Activated CD8-positive, alpha-beta memory T cell treated with anti-CD3 and anti-CD28 coated beads for 1 hour (primary cell): ENCODE measurements at places on chromosomes 3 and 15.

GRCh38 chr3:164479406-164479805 is 598.9 kb downstream of the SI start:
- DNase-seq, result no peak

DNA sequence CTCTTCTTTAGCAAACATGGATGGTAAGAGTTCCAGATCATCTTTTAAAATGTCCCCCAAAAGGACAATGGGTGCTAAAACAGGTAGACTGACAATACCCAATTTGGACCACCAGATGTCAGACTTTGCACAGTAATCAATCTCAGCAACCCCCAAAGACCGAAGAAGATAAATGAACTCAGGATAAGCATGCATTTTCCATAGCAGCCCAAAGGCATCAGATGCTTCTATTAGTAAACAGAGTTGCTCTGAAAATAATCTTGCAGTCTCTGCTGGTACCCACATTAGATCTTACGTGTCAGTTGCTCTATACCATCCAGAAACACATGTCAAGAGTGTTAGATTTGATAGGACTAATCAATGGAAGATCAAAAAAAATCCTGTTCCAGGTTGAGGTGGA is 20.6 kb downstream of the MYH15 start:
- DNase-seq, result no peak

GRCh38 chr15:92011611-92012367 is 158.3 kb downstream of the SLCO3A1 start:
- DNase-seq, result no peak

DNA sequence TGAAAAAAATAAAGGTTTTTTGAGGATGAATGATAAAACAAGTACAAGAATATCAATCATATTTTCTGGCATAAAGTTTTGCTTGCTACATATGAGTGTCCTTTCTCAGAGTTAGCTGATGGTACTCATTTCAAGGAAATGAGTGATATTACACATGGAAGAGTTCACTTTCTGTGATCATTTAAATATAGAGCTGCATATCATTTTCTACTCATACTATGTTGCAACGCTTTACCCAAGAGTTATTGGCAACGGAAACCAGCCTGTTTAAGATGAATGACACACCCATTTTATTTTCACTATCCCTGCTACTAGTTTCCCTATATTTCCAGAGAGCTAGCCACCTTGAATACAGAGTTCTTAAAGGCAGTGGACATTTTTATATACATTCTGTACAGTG is 35.4 kb upstream of the RBMS3 start:
- DNase-seq, result no peak

DNA sequence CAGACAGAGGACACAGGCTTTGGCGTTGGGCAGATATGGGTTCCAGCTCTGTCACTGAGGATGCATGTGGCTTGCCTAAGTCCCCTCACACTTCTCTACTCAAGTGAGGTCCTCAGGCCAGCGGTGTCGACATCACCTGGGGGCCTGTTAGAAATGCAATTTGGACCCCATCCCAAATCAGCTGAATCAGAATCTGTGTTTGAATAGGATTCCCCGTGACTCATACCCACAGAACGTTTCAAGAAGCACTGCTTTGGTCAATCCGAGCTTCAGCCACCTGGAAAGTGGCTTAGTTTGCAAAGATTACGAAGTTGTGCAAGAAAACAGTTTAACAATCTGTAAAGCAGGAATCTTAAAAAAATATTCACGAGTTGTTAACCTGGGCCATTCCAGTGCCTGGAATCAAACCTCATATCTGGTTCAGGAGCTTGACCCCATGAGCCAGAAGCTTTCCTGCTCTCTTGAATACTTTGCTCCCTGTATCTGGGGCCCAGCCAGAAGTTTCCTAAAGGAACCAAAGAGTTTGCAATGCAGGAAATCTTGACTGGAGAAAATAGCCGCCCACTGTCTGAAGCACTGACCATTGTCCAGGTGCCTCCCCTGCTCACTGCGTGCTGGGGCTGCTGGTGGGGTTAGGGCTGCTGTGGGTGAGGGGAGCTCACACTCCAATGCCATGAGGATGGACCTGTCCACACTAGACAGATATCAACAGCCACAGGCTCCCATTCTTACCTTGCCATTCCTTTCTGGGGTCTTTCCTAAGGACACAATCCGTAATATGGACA is 208.5 kb upstream of the LINGO1 start:
- DNase-seq, result no peak

- no peak for DNase-seq
Observed at GRCh38 chr15:90599116-90599515, 69.4 kb downstream of the CRTC3 start.

- DNase-seq, result no peak
Observed at GRCh38 chr15:93524432-93524831, 435.4 kb upstream of the RGMA start.

DNA sequence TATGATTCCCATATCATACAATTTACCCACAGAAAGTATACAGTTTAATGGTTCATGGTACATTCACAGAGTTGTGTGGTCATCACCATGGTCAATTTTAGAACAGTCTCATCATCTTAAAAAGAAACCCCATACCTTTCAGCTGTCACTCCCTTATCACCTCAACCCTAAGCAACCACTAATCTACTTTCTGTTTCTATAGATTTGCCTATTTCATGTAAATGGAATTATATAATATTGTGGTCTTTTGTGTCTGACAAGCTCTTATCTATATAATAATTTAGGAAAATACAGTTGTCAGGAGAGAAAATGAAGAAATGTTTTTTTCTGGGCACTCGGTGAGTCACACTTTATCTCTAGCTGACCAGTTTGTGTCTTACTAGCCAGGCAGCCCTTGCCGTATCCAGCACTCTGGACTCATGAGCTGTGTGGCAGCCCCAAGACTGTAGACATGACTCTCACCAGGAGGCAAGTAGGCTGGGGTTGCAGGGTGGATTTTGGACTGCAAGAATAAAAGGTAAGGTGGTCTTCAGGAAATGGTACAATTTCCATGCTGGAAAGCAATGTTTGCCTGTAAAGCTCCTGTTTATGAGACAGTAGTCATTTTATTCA is 234.6 kb downstream of the THRB start:
- no peak for DNase-seq

DNA sequence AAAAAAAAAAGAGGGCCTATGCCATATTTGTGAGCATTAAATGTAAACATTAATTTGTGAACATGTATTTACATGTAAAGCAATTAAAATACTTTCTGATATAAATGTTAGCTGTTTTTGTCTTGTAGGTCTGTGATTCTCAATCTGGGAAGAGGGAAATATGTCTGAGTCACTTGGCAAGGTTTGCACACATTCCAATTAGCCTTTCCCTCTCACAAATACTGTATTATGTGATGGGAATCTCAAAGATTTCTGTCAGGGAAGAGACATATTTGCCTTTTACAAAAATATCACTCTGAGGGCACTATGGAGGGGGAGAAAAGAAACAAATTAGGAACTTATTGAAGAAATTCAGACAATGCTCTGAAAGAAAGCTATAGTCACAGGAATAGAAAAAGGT is 483.6 kb downstream of the GBE1 start:
- no peak for DNase-seq

DNA sequence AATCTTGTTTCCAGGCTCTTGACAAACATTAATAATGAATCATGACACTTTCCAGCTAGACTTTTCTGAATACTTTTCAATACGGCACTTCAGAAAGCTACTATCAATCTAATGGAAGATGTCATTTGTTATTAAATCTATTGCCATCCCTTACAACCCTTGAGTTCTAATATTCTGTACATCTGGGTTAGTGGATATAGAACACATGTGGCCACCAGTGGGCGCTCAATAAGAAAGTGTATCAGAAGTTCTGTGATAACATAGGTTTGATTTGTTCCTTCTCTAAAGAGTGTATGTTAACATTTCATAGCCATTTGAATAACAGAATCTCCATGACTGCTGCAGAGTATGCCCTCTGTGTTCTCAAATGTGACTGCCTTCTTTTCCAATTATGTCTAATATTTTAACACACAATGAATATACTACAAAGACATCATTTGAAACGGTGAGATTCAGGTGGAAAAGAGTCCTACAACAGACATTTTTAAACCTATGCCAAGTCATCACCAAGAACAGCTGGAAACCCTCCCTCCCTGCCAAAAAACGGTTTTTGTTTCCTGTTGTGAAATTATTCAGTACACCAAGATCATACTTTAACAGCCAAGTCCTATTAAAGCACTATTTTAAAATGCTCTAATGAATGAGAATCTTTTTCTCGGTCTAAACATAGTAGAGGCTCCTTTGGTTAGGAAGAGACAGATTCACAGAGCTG is 22.2 kb downstream of the ALDH1A2 start:
- no peak for DNase-seq

DNA sequence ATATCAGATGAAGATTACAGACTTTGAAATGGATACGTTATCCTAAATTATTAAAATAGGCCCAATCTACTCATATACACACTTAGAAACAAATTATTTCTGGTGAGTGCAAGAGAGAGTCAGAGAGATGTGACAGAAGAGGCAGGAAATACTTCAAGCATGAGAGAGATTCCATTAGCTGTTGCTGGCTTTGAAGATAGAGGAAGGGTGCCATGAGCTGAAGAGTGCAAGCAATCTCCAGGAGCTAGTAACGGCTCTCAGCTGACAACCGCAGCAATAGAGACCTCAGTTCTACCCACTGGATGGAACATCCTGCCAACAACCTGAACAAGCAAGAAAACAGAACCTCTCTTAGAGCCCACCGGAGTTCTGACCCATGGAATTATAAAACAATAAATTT is 270.7 kb upstream of the SLITRK3 start:
- DNase-seq, result no peak

DNA sequence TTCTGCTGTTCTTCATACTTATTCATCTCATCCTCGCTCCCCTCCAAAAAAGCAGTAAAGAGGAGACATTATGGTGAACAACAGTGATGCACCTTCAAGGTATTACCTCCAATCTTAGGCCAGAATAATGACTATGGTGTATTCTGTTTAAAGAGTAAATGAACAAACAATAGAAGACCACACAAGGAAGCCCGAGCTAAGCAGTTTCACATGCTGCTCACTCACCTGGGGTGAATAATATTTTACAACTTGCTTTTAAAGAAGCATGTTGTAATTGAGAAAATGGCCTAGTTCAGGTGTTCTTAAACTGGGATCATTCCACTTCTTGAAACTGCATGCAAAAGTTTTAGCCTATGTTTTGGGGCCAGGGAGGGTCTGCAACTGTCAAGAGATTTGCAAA is 581.2 kb downstream of the FOXP1 start:
- no peak for DNase-seq

- DNase-seq, result no peak
Observed at GRCh38 chr15:98321896-98322295, 326.4 kb upstream of the IGF1R start.

GRCh38 chr3:129288446-129288845 is 9.8 kb downstream of the HMCES start:
- DNase-seq, result no peak

DNA sequence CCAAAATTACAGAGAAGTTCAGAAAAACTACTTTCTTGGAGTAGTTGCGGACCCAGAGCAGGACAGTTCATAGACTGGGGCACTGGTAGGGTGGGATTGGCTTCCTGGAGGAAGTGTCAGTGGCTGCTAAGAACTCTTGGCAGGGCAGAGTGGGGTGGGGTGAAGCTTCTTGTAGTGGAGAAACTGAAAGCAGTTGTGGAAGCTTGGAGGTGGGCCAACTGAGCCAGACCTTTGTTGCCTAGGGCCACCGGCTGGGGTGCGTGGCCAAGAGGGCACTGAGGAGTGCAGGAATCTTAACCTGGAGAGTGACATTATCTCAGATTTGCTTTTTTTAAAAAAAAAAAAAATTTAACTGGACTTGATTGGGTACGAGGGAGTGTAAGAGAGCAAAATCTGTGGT is 3.1 kb downstream of the KAT2B start:
- no peak for DNase-seq

GRCh38 chr15:33007303-33007855 is 187.1 kb downstream of the FMN1 start:
- no peak for DNase-seq

DNA sequence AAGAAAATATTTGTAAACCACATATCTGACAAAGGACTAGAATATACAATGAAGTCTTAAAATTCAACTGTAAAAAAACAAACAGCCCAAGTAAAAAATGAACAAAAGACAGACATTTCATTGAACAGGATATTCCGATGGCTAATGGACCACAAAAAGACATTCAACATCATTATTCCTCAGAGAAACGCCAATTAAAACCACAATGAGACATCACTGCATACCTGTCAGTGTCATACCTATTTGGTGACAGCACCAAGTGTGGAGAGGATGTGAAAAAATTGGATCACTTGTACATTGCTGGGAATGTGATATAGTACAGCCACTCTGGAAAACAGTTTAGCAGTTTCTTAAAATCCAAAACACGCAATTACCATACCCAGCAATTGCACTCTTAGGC is 29.9 kb upstream of the TJP1 start:
- DNase-seq, result no peak

DNA sequence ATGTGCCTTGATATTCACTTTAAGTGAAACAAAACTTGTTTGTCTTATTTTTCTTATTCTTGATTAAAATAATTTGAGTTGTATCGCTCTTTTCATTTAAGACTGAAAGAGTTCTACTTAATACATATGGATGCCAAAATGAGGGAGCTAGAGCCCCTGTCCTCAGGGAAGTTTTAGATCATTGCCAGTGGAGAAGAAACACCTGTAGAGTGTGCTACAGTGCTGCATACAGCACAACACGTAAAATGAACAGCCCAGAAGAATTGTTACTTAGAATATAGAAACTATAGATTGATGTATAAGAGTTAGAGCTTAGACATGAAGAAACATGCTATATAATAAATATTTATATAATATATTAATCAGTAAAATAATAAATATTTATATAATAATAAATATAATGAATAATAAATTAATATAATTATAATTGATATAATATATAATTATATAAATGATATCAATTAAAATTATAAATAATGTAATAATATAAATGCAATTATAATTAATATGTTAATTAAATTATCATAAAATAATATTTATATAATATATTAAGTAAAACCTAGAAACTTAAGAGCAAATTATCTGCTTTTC is 1234.7 kb downstream of the ROBO2 start:
- DNase-seq, result no peak

- DNase-seq, result no peak
Observed at GRCh38 chr15:81303244-81304225, 20.4 kb downstream of the STARD5 start.

- no peak for DNase-seq
Observed at GRCh38 chr3:133408366-133408765, 8.5 kb downstream of the BFSP2 start.

DNA sequence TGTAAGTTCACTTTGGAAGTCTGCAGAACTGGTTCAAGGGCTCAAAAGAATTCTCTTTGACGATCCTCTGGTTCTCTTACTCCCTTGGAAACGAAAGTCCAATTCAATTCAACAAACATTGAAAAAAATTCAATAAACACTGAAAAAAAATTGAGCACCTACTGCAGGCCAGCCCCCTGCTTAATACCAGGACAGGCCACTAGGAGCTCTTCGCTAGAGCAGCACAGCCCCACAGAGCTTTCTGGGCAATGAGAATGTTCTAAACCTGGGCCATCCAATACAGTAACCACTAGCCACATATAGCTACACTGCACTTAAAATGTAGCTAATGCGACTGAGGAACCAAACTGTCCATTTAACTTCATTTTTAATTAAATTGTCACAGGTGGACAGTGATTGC is 50.4 kb upstream of the DCLK3 start:
- no peak for DNase-seq

- no peak for DNase-seq
Observed at GRCh38 chr3:187628169-187628568, 42.0 kb downstream of the SST start.

GRCh38 chr15:67405208-67406191 is 115.4 kb upstream of the C15orf61 start:
- DNase-seq, result no peak

GRCh38 chr3:122427857-122428471 is 12.1 kb upstream of the WDR5B start:
- no peak for DNase-seq
